ENCODE measurements at places on chromosomes 2 and 18.

- no peak for DNase-seq
Observed at GRCh38 chr2:222136106-222136630, 162.6 kb downstream of the PAX3 start.

- DNase-seq: no peak
Observed at GRCh38 chr2:222470802-222471468, 46.6 kb downstream of the SGPP2 start.

GRCh38 chr18:63940008-63940407, 9.1 kb upstream of the HMSD start:
- no peak for DNase-seq

DNA sequence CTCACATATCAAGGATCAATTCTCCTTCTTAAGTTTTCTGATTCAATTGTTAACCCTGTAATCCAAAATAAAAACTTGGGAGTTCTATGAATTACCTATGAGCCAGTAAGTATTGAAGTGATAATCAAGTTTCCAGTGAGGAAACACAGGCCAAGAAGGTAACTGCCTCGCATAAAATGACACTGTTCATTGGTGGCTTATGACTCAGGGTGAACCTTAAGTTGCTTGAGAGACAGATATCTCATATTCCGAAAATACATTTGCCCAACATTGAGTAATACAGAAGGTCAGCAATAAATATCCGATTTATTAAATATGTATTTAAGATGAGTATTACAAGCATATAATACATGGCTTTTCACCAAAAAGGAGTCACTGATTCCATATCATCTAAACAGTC, 31.9 kb downstream of the PSME4 start:
- no peak for DNase-seq

DNA sequence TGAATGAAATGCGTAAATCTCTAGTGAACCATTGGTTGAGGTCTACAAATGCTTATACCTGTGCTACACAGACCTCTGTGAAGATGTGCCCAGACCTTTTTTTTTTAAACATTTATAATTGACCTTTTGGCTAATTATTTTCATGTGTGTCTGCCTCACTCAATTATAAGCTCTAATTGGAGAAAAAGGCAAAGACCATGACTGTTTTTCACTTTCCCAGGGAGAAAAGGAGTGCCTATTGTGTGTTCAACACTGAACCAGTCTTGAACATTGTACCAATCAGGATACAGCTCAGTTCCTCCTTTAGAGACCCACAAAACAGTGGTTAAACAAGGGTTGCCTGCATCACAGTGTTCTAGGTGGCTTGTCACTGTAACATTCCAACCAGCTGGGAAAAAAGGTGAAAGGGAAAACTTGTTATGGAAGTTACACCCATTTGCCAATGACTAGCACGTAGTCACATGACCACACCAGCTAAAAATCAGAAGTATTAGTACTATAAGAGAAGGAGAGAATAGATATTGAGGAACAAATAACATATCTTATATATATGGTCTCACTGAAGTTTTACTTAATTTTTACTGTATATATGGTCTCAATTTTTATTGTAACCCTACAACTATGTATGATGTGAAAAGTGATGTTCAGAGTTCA, 13.4 kb downstream of the TANK start:
- DNase-seq: no peak

DNA sequence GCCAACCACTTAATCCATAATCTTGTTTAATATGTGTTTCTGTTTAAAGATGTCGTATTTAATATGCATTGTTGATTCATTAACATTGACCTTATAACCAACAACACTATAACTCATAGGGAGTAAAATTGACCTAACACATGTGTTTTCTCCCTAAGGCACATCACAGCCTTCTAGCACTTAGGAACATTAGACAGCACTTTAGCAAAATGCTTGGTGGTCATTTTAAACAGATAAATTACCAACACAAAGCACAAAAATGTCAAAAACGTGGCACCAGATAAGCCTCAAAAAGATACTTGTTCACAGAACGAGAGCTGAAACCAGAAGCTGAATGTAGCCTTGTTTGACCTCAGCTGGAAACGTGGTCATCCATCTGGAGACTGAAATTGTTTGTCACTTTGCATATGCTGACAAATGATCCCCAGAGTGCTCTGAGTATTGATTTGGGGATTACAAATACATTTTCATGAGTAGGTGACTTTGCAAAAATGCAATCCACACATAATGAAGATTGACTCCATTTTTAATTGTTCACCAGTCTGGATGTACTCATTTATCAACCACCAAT, 139.2 kb downstream of the CCDC102B start:
- no peak for DNase-seq

GRCh38 chr2:223043164-223043941, 8.6 kb upstream of the KCNE4 start:
- no peak for DNase-seq

GRCh38 chr18:72581976-72582375, 37.8 kb upstream of the CBLN2 start:
- no peak for DNase-seq

GRCh38 chr2:177038787-177039484, 173.7 kb upstream of the HNRNPA3 start:
- no peak for DNase-seq

GRCh38 chr18:616380-616995, 19.7 kb downstream of the CLUL1 start:
- peak; percentile 67 for DNase-seq

- DNase-seq: no peak
Observed at GRCh38 chr18:75638223-75638775, 210.8 kb upstream of the SMIM21 start.

DNA sequence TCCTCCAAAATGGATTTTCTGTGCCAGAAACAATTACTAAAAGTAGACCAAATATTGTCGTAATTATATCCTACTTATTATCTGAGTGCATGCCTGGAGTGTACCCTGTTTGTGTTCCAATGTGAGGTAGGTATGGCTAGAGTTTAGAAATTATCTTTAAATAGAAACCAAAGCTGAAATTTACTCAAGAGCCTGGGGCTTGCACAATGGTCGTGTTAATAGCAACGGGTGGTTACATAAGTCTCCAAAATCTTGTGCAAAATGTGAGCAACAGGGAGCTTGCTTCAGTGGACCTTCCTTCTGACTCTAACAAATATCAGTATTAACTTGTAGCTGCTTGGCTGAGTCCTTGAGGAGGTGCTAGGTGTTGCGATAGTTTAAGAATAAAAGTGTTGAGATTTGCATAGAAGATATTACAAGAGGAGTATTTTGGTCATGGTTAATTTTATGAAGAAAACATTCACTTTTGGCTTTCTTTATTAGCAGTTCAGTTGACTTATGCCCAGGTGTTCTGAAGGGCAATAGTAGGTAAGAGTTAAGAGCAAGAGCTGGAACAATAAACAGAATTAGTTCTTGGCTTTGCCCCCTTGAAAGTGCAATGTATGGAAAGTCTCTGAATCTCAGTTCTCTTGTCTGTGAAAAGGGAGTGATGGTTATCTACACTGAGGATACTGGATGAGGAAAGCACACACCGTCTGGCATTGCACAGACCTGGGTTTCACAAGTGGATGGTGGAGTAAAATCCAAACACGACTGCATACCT, 4.6 kb downstream of the CXCR4 start:
- DNase-seq: no peak

DNA sequence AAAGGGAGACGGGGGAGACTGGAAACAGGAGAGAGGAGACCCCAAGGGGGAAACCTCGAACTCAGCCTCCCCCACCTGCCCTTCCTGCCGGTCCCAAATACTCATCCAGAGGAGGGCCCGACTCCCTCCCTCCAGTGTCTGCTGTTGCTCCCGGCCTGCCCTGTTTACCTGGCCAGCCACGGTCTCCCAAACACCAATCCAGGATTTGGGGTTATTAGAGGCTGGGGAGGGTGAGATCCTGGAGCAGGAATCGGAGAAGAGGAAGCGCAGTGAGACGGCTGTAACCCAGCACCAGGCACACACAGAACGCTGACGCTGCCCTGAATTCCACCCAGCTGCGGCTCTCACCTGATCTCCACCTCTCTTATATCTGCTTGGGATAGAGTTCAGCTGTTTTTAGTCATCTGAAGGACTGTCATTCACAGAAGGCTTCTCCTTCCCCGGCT, 213.0 kb downstream of the TNS1 start:
- DNase-seq: no peak

DNA sequence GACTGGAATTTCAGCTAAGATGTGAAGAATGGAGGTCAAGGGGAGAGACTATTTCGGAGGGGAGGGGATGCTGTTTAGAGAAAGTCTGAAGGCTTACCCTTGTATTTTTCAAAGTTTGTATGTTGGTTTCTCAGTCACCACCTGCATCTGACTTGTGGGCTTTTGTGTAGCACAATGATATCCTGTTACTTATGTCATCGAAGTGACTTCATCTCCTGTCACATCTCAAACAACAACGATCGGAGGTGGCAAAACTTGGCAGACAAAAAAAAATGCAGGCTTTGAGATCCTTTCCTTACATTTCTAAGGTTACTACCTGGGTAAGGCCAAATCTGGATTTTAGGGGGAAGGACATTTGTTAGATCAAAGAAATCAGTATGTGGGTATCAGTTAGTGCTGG, 11.7 kb upstream of the CXCR4 start:
- DNase-seq: no peak

GRCh38 chr2:38740851-38741731, 10.1 kb downstream of the SRSF7 start:
- DNase-seq: no peak

DNA sequence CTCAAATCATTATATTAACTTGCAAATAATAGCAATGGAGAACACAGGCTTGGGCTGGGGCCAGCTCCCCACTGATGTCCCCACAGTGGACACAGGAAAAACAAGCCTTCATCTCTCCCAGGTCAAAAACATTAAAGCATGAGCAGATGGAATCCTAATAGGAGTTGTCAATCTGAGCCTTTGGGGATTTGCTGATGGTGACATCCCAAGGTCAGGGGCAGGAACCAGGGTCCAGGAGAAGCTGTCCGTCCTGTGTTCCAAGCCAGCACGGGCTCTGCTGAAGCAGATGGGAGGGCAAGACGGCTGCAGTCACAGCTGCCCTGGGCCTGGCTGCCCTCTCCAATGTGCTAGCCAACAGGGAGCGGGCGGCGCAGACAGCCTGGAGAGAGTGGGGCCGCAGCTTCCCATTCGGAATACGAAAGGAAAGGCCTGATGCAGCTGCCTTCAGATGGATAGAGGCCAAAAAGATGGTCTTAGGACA, 135.5 kb downstream of the NDUFA10 start:
- peak; percentile 73 for DNase-seq

GRCh38 chr18:62586781-62587487, 64.1 kb downstream of the ZCCHC2 start:
- DNase-seq: peak; percentile 75

DNA sequence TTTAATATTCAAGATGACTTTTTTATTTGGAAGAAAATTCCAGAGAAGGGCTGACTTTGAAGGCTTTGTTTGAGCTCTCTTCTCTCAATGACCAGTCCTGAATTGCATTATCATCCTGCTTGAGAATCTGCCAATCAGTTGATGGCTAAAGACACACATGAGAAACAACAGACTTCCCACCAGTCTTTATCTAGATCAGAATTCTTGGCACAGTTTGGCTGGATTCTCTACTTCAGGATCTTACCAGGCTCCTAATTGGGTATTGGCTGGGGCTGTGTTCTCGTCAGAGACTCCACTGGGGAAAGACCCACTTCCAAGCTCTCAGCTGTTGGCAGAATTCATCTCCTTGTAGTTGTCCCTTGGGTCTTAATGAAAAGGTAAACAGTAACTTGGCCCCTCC, 86.0 kb downstream of the WDSUB1 start:
- DNase-seq: no peak

DNA sequence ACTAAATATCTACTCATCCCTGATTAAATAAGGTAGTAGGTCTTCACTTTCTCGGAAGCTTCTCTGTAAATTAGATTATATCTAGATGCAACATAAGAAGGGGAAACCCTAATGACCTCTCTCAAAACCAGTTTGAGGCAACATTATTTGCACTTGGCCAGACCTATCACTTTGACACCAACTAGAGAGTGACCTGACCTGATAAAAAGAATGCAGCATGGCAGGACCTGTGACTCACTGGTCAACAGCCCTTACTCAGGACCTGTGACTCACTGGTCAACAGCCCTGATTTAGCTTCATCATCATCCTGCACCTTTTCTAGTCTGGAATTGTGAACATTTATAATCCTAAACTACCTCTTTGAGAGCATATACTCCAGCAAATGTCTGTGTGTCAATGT, 1957.7 kb upstream of the CELF4 start:
- no peak for DNase-seq

DNA sequence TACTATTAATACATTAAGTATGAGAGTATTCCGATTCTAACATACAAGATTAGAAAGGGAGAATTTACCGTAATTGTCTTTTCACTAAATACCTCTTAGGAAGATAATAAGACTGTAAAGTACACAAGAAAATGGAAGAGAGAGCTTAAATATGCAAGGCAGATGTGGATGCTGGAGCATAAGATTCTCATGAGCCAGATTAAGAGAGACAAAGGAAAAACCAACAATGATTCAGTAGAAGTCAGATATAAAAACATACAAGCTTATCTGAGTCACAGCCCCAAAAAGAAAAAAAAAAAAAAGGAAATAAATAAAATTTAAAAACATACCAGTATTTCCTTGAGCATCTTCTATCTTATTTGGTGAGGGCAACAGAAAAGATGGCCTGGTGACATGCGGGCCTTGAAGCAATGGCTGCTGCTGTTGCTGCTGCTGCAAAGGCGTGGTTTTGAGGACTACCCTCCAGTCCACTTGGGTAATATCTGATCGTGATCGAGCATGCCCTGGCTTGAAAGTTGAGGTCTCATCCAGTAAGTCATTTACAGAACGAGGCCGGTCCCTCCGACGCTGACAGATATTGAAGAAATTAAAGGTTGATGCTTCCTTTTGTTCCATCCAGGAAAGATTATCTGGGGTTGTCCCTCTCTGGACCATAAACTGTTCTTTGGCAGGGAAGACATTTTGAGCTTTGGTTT, 24.5 kb downstream of the PLEKHM3 start:
- DNase-seq: no peak

DNA sequence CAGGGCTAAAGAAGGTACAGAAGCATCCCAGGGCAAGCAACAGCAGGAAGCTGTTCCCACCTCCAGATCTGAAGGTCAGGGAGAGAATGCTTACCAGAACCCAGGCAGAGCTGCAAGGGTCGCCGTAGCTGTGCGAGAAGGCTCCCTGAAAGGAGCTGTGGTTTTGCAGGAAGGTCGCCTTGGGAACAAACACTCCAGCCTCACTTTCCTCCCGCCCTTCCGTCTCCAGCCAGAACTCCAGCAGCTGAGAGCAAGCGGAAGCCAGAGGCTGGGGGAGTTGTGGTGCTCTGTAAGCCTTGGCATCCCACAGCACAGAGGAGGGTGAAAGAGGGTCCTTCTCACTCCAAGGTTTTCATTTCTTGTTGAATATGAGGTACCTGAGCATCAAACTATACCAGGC, 18.3 kb upstream of the ICOS start:
- no peak for DNase-seq

- no peak for DNase-seq
Observed at GRCh38 chr18:55988537-55988936, 400.5 kb upstream of the TCF4 start.

- DNase-seq: no peak
Observed at GRCh38 chr18:44458777-44459176, 221.9 kb upstream of the SETBP1 start.

GRCh38 chr2:7449298-7449697, 532.1 kb downstream of the RNF144A start:
- no peak for DNase-seq

Measured in Ammon's horn (tissue), 1 donor.